ENCODE measurements at places on chromosomes 12 and 14.

DNA sequence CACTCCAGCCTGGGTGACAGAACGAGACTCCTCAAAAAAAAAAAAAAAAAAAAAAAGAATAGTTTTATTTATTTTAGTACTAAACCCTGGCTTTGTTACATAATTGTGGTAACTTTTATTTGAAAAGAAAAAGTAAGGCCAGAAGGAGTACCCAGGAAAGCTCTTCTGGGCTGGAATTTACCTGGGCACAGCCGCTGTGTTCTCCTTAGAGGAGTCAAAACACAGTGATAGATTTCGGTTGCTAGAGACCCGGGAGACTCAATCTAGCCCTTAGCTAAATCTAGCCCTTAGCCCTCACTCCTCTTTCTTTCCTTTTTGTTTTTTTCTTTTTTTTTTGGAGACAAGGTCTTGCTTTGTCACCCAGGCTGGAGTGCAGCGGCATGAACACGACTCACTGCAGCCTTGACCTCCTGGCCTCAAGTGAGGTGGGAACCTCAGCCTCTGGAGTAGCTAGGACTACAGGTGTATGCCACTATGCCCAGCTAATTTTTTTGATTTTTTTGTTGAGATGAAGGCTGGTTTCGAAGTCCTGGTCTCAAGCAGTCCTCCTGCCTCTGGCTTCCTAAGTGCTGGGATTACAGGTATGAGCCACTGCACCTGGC lies 49.7 kb downstream of the SYNE2 start:
- no peak for DNase-seq

GRCh38 chr12:28586481-28586880 lies 396.2 kb downstream of the CCDC91 start:
- DNase-seq, result no peak

DNA sequence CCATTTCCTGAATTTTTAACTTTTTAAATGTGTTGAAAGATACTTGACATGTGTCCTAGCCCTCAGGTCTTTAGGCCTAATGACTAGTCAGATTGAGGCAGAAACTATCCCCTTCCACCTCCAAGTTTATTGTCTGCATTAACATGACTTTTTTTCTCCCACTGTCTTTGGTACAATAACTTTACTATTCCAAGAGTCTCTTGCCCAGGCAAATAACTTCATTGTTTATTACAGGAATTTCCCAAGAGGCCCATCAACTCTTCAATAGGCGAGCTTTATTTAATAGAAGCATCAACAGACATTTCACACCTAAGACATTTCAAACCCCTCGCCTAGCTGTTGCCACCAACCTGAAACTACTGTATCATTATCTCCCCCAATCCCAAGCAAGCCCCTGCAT lies 10.7 kb downstream of the NFKBIA start:
- no peak for DNase-seq

DNA sequence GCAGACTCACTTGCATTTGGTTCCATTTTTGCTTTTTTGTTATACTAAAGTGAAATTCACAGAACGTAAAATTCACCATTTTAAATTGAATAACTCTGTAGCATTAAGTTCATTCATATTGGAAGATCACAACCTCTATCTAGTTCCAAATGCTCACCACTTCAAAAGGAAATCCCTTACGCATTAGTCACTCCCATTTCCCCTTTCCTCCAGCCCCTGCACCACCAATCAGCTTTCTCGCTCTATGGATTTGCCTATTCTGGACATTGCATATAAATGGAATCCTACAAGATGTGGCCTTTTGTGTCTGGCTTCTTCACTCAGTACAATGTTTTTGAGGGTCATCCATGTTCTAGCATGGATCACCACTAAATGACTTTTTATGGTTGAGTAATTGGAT lies 294.5 kb downstream of the KSR2 start:
- DNase-seq, result no peak
